ENCODE measurements at places on chromosomes 16 and 17.

GRCh38 chr17:48646183-48647102 lies 20.3 kb upstream of the HOXB9 start:
- no peak for DNase-seq

DNA sequence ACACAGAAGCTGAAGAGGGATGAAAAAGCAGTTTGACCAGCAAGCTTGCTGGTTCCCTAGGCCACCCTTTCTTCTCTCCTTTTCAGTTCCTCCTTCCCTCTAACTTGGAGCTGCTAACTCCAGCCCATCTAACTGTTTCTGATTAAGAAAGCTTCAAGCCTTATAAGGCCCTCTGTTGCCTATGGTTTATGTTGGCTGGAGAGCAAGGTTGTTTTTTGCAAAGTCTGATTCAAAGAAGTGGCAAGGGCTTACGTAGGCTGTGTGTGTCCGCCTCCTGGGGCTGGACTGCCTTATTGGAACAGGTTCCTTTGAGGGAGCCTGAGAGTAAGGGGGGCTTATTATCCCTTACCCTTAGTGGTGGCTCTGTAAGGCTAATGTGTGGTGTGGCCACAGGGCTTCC lies 7.1 kb downstream of the AKAP1 start:
- DNase-seq, result no peak

- DNase-seq, result no peak
Measured at GRCh38 chr17:82972836-82973372, 106.5 kb upstream of the METRNL start.

GRCh38 chr16:77995843-77996455 lies 26.4 kb upstream of the CLEC3A start:
- DNase-seq, result no peak

- DNase-seq, result no peak
Measured at GRCh38 chr16:88482630-88483391, 29.7 kb downstream of the ZFPM1 start.
